ENCODE measurements at places on chromosomes 1 and 21. TPM values are rescaled to one million over a fixed set of nuclear protein-coding genes. Genes with fewer than 3 reads are reported as not detected.

The CD1C gene
- polyA plus RNA-seq = not detected

The TDRD5 gene
- polyA plus RNA-seq = not detected

The NHLH1 gene
- polyA plus RNA-seq = 0.19 TPM

The TTC22 gene
- not detected for polyA plus RNA-seq

The LAMB3 gene
- polyA plus RNA-seq = 3.3 TPM

The ZNF697 gene
- 12.9 TPM for polyA plus RNA-seq

The GNAT2 gene
- not detected for polyA plus RNA-seq

The TMPRSS15 gene
- not detected for polyA plus RNA-seq

The PLEKHG5 gene
- 5.4 TPM for polyA plus RNA-seq
